Thoracic aorta (tissue), 2 donors: ENCODE measurements at places on chromosomes 4 and X. TPM values are rescaled to one million over a fixed set of nuclear protein-coding genes. Genes with fewer than 3 reads are reported as not detected.

- H3K27ac ChIP-seq: peak overlapping the region; percentile 100
- no peak for DNase-seq
- H3K4me3 ChIP-seq: peak overlapping the region; percentile 100
Measured at GRCh38 chr4:77819404-77819842, 255 bp upstream of the CNOT6L start.

GRCh38 chrX:91039777-91040176 is 394.9 kb upstream of the PABPC5 start:
- no peak for DNase-seq
- no peaks in the 10 kb centered on the region for H3K36me3 ChIP-seq
- no peak overlapping the region for H3K27ac ChIP-seq
- H3K27me3 ChIP-seq: no peaks in the 10 kb centered on the region
- H3K4me3 ChIP-seq: no peak overlapping the region

DNA sequence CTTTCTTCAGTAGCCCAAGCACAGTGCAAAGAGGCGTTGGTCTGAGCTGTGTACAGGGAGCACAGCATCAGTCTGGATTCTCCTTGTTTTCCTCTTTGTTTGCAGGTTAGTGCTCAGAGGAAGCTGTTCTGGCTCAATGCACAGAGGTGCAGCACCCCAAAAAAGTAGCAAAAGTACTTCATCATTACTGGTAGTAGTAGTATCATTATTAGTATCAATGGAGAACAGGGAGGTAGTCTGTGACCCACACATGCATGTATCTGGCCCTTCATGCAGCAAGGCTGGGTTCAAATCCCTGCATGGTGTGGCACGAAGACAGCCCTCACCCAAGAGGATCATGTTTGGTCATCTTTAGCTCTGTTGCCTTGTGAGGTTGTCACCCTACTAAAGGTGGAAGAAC is 68.7 kb downstream of the CXXC4 start:
- no peak overlapping the region for H3K4me3 ChIP-seq
- no peaks in the 10 kb centered on the region for H3K36me3 ChIP-seq
- no peak for DNase-seq

DNA sequence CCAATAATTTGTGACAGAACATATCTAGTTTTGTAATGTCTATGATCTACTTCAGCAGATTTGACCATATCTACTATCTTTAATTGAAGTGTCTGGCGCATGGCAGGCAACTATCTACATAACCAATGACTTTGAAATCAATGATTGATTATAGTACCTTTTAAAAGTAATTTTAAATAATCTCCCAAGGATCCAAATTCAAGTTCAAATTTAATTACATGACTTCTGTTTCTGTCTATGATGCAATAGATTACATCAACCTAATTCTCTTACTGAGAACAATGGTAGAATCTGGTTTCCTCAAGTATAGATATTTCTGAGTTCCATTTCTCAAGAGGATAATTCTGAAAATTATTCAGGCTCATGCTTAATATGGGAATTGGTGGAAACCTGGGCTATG is 177.4 kb upstream of the IL15 start:
- H3K4me3 ChIP-seq: no peak overlapping the region
- no peaks in the 10 kb centered on the region for H3K4me1 ChIP-seq
- no peak overlapping the region for H3K27ac ChIP-seq

DNA sequence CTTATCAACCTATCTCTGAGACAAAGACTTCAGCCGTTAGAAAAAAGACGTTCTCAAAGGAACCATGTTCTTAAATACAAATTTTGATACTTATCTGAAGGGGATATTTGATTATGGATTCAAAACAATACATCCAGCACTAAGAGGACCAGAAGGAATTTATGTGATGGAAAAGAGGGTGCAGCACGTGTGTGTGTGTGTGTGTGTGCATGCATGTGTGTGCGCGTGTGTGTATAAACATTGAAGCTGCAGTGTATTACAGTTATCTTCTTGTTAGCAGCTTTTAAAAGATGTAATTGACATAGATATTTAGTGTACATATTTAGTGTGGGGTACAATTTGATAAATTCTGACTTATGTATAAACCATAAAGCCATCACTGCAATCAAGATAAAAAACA is 44.9 kb downstream of the ANK2 start:
- H3K27me3 ChIP-seq: no peaks in the 10 kb centered on the region
- no peak for DNase-seq
- no peak overlapping the region for H3K4me3 ChIP-seq
- no peak overlapping the region for H3K27ac ChIP-seq
- H3K36me3 ChIP-seq: no peaks in the 10 kb centered on the region

DNA sequence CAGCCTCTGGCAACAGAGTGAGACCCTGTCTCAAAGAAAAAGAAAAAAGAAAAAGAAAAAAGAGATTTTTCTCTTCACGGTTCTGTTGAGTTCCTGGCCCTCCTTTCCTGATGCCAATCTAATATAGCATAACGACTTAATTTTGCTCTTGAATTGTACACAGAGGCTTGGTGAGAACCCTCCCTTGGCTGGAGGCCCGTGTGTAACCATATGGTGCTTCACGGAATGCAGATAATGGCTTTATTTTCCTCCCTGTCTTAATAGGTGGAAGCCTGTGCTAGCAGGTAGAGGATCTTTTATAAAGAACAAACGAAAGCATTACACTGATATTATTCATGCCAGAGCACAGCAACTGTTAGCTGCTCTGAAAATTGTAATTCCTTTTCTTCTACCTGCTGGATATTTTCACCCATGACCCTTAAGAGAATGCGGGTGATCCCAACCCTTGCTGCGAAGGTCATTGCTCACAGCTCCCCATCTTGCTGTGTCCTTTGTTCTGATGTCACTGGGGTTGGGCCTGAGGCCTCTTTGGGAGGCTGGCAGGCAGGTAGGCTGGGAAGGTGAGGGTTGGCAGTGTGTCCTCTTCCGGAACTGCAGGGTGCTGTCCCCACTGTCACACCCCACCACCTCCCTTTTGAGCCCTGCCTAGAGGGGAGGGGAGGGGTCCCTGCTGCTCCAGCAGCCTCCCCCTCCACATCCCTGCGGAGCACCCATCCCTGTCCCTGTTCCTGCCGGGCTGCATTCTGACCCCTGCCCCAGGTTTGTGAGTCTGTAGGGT is 83.8 kb upstream of the STOX2 start:
- H3K27me3 ChIP-seq: no peaks in the 10 kb centered on the region
- H3K4me3 ChIP-seq: no peak overlapping the region
- DNase-seq: no peak
- no peaks in the 10 kb centered on the region for H3K36me3 ChIP-seq
- H3K4me1 ChIP-seq: no peaks in the 10 kb centered on the region
- no peak overlapping the region for H3K27ac ChIP-seq

GRCh38 chr4:98958065-98958464 is 29.1 kb upstream of the EIF4E start:
- no peak overlapping the region for H3K4me3 ChIP-seq
- no peak for DNase-seq
- no peak overlapping the region for H3K27ac ChIP-seq
- H3K4me1 ChIP-seq: no peaks in the 10 kb centered on the region
- H3K27me3 ChIP-seq: no peaks in the 10 kb centered on the region

DNA sequence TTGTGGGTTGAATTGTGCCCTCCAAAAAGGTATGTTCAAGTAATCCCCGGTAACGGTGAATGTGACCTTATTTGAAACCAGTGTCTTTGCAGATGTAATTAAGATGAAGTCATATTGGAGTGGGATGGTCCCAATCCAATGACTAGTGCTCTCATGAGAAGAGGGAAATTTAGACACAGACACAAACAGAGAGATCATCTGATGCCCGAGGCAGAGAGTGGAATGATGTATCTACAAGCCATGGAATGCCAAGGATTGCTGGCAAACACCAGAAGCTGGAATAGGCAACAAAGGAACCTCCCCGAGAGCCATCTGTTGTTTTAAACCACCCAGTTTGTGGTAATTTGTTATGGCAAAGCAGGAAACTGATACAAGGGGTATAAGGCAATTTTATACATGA is 35.1 kb downstream of the RPS6KA3 start:
- no peaks in the 10 kb centered on the region for H3K27me3 ChIP-seq
- no peaks in the 10 kb centered on the region for H3K4me1 ChIP-seq
- H3K36me3 ChIP-seq: no peaks in the 10 kb centered on the region
- H3K4me3 ChIP-seq: no peak overlapping the region
- no peak for DNase-seq

- H3K27ac ChIP-seq: no peak overlapping the region
- H3K4me3 ChIP-seq: no peak overlapping the region
- peaks cover 19% of the 10 kb centered on the region for H3K4me1 ChIP-seq
- H3K36me3 ChIP-seq: no peaks in the 10 kb centered on the region
- no peak for DNase-seq
Measured at GRCh38 chr4:7198440-7199128, 6.2 kb downstream of the SORCS2 start.

Gene ZMAT1
- total RNA-seq: 14.9 TPM

Gene TXLNG
- 11.1 TPM for total RNA-seq

Gene NSUN7
- 21.8 TPM for total RNA-seq

Gene HHIP
- 0.54 TPM for total RNA-seq

Gene SEPTIN6
- total RNA-seq: 9.3 TPM

Gene HCFC1
- total RNA-seq: 58.9 TPM

Gene PRRG1
- total RNA-seq: 15.2 TPM

Gene GSX2
- total RNA-seq: not detected

Gene MAP3K15
- not detected for total RNA-seq

Gene SUV39H1
- 4.4 TPM for total RNA-seq
